Activated CD8-positive, alpha-beta T cell treated with anti-CD3 and anti-CD28 coated beads for 36 hours (primary cell): ENCODE measurements at places on chromosomes 2 and 18. TPM values are rescaled to one million over a fixed set of nuclear protein-coding genes. Genes with fewer than 3 reads are reported as not detected.

DNA sequence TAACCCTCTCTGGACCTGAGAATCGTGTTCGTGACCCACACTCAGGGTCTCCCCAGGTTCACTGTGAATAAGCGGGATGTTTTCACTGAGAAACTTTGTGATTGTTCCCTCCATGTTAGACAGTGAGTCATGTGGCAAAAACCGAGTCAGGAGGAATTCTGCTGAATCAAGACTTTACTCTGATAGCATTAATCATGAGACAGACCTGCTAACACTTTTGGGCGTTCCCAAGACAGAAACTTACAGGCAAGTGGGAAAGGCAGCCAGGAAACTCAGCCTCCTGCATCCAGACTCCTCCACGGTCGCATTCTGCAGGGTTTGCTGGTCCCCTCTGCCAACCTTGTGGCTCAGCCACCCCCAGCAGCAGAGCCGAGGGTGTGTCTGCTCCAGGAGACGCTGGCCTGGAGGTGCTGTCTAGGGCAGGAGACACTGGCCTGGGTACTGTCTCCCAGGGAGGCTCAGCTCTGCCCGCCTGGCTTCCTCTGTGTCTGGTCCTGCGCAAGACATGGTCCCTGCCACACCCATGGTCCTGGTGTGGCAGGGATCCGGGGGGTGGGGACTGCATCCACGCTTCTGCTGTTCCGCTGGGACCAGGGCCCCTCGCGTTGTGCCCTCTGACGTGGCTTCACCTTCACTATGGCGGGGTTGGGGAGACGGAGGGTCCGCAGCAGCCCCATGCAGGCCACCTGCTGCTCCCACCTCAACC, 177.4 kb downstream of the TWIST2 start:
- no peaks in the 10 kb centered on the region for H3K36me3 ChIP-seq
- DNase-seq: no peak
- H3K27ac ChIP-seq: no peak overlapping the region
- no peak overlapping the region for H3K4me3 ChIP-seq
- no peaks in the 10 kb centered on the region for H3K4me1 ChIP-seq
- H3K27me3 ChIP-seq: no peaks in the 10 kb centered on the region

PER2 gene
- total RNA-seq: 17.4 TPM

DNA sequence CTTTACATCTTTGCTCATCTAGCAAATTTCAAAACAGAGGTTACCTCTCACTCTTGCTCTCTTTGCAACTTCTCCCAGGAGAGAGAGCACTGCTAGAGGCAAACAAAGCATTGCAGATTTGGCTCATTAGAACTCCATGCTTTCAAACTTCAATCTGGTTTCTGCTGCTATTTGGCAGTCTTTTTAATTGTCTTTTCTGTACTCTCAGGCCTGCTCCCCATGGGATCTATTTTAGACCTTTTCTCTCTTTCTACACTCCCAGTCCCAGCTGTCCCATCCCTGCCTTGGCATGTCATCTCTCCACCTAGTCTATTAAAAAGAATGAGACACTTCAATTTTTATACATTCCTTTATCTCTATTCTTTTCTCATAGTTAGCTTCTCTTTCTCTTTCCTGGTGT, 15.2 kb downstream of the KCNJ3 start:
- H3K4me3 ChIP-seq: no peak overlapping the region
- no peaks in the 10 kb centered on the region for H3K36me3 ChIP-seq
- no peak overlapping the region for H3K27ac ChIP-seq
- H3K27me3 ChIP-seq: no peaks in the 10 kb centered on the region
- no peaks in the 10 kb centered on the region for H3K4me1 ChIP-seq

SERPINB12 gene
- total RNA-seq: not detected

DNA sequence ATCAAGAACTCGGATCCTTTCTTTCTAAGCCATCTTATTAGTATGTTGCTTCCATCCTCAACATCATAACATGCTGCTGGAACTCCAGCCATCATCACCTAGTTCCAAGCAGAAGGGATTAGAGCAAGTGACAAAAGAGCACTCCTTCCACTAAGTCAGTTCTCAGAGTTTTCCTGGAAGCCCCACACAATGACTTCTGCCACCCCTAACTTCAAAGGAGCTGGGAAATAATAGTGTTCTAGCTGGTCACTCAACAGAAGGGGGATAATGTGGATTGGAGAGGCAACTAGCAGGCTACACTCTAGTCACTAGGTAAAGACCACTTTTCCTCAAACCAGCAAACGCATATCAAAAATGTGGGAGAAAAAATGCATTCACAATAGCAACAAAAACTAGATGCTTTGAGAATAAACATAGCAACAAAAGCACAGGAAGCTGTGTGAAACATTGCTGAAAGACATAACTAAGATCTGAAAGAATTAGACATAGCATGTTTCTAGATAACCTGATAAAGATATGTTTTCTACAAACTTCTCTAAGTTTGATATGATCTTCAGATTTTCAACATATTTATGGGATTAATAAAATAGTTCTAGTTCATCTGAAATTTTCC, 39.5 kb downstream of the COX7A2L start:
- no peak overlapping the region for H3K4me3 ChIP-seq
- peak overlapping the region; percentile 12 for H3K27ac ChIP-seq
- H3K4me1 ChIP-seq: peaks cover 21% of the 10 kb centered on the region
- no peaks in the 10 kb centered on the region for H3K27me3 ChIP-seq

DNA sequence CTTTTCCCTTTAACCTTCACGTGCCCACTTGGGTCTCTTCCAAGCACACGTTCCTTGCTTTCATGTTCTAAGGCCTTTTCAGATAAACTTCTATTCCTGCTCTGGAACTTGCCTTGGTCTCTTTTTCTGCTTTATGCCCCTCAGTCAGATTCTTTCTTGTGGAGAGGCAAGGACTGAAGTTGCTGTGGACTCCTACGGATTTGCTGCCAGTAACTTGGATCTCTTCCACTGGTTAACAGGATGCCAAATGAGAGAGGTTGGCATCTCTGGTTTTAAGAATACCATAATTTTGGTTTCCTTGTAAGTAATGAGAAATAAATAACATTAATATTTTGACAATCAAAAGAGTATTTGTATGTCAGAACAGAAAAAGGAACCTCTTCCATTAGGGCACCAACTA, 33.0 kb downstream of the COMMD1 start:
- H3K36me3 ChIP-seq: peaks cover 7% of the 10 kb centered on the region
- H3K4me3 ChIP-seq: no peak overlapping the region
- no peaks in the 10 kb centered on the region for H3K27me3 ChIP-seq

IL1B gene
- not detected for total RNA-seq

PSME4 gene
- 51.7 TPM for total RNA-seq

- DNase-seq: no peak
- H3K27ac ChIP-seq: no peak overlapping the region
- no peaks in the 10 kb centered on the region for H3K36me3 ChIP-seq
- H3K27me3 ChIP-seq: peaks cover 2% of the 10 kb centered on the region
- H3K4me3 ChIP-seq: no peak overlapping the region
Observed at GRCh38 chr2:57981083-57981768, 65.4 kb upstream of the VRK2 start.

SPATA3 gene
- 0.59 TPM for total RNA-seq

MGAT4A gene
- total RNA-seq: 57.6 TPM

- peaks cover 82% of the 10 kb centered on the region for H3K4me1 ChIP-seq
- H3K36me3 ChIP-seq: peaks cover 37% of the 10 kb centered on the region
- H3K27ac ChIP-seq: peak overlapping the region; percentile 58
- no peaks in the 10 kb centered on the region for H3K27me3 ChIP-seq
- no peak for DNase-seq
- no peak overlapping the region for H3K4me3 ChIP-seq
Observed at GRCh38 chr2:10325278-10326145, 22.8 kb downstream of the HPCAL1 start.

GRCh38 chr2:235300368-235301201, 193.3 kb upstream of the AGAP1 start:
- H3K4me3 ChIP-seq: no peak overlapping the region
- DNase-seq: no peak
- no peaks in the 10 kb centered on the region for H3K4me1 ChIP-seq
- H3K27me3 ChIP-seq: peaks cover 27% of the 10 kb centered on the region

DNA sequence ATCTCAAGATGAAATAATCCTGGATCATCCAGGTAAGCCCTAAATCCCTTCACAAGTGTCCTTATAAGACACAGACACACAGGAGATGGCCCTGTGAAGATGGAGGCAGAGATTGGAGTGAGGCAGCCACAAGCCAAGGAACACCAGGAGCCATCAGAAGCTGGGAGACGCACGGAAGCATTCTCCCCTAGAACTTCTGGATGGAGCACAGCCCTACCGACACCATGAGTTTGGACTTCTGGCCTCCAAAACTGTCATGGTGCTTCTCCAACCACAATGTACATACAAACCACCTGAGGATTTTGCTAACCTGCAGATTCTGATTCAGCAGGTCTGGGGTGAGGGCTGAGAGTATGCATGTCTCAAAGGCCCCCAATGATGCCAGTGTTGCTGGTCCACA, 42.5 kb downstream of the ADD2 start:
- no peak overlapping the region for H3K4me3 ChIP-seq
- H3K27me3 ChIP-seq: no peaks in the 10 kb centered on the region
- no peaks in the 10 kb centered on the region for H3K4me1 ChIP-seq
- no peak overlapping the region for H3K27ac ChIP-seq

- H3K4me1 ChIP-seq: peaks cover 29% of the 10 kb centered on the region
- peak overlapping the region; percentile 40 for H3K27ac ChIP-seq
- H3K4me3 ChIP-seq: no peak overlapping the region
- no peaks in the 10 kb centered on the region for H3K36me3 ChIP-seq
- H3K27me3 ChIP-seq: no peaks in the 10 kb centered on the region
Observed at GRCh38 chr2:234410526-234410925, 86.4 kb downstream of the ARL4C start.

GRCh38 chr2:208426412-208427045, 19.9 kb downstream of the PTH2R start:
- DNase-seq: no peak
- H3K4me3 ChIP-seq: no peak overlapping the region
- no peaks in the 10 kb centered on the region for H3K4me1 ChIP-seq
- H3K27ac ChIP-seq: no peak overlapping the region
- no peaks in the 10 kb centered on the region for H3K27me3 ChIP-seq

DNA sequence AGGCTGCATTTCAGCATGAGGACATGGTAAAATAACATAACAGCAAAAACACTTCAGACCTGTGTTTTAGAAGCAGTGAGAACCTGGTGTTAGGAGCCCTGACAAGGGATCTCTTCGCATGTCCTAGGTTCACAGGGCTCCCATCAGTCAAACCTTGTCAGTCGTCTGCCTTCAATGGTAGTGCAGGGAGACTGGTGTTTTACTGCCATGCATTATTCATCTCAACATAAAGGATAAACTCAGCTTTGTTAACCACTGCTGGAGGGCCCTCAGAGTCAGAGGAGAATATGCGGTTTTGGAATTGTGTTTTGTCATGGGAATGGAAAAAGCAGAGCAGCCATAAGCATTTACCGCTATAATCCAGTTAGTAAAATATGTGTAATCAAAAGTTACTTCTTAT, 275.9 kb upstream of the GCFC2 start:
- H3K4me1 ChIP-seq: no peaks in the 10 kb centered on the region
- H3K27me3 ChIP-seq: no peaks in the 10 kb centered on the region
- no peak overlapping the region for H3K27ac ChIP-seq
- no peak for DNase-seq
- H3K4me3 ChIP-seq: no peak overlapping the region

DNA sequence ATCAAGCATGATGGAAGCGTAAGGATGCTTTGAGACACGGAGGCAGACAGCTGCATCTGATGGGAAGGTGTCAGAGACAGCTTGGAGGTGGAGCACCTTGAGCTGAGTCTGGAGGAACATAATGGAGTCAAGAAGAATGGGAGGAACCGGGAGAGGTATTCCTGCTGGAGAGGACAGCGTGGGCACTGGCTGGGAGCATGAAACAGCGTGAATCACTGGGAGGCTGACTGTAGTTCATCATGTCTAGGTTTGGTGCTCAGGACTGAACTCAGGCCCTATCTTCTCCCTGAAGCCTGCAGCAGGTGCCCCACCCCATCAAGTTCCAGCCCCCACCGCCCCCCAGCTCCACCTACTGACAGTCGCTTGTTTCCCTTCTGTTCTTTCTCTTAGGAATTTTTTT, 98.6 kb downstream of the TMEM17 start:
- no peaks in the 10 kb centered on the region for H3K36me3 ChIP-seq
- no peak overlapping the region for H3K4me3 ChIP-seq
- no peak for DNase-seq
- H3K4me1 ChIP-seq: peaks cover 8% of the 10 kb centered on the region
- no peaks in the 10 kb centered on the region for H3K27me3 ChIP-seq

ECEL1 gene
- total RNA-seq: 0.72 TPM

GRCh38 chr2:86223140-86223926, 24.1 kb downstream of the MRPL35 start:
- H3K27me3 ChIP-seq: no peaks in the 10 kb centered on the region
- H3K4me1 ChIP-seq: peaks cover 11% of the 10 kb centered on the region
- no peaks in the 10 kb centered on the region for H3K36me3 ChIP-seq

GRCh38 chr2:144382849-144383248, 137.1 kb downstream of the ZEB2 start:
- peak; percentile 51 for DNase-seq
- H3K4me3 ChIP-seq: peak overlapping the region; percentile 14
- peak overlapping the region; percentile 68 for H3K27ac ChIP-seq
- H3K4me1 ChIP-seq: peaks cover 42% of the 10 kb centered on the region

GRCh38 chr2:18067588-18068384, 189.3 kb downstream of the KCNS3 start:
- H3K27me3 ChIP-seq: peaks cover under 1% of the 10 kb centered on the region
- H3K36me3 ChIP-seq: no peaks in the 10 kb centered on the region
- no peaks in the 10 kb centered on the region for H3K4me1 ChIP-seq

UGT1A5 gene
- total RNA-seq: not detected

VRK2 gene
- 18.3 TPM for total RNA-seq

- H3K36me3 ChIP-seq: no peaks in the 10 kb centered on the region
- H3K27me3 ChIP-seq: peaks cover 6% of the 10 kb centered on the region
- DNase-seq: no peak
- peaks cover 4% of the 10 kb centered on the region for H3K4me1 ChIP-seq
- H3K27ac ChIP-seq: no peak overlapping the region
Observed at GRCh38 chr18:8662560-8663255, 42.6 kb upstream of the MTCL1 start.

- H3K27me3 ChIP-seq: no peaks in the 10 kb centered on the region
- H3K27ac ChIP-seq: peak overlapping the region; percentile 22
- peaks cover 26% of the 10 kb centered on the region for H3K36me3 ChIP-seq
- peaks cover 93% of the 10 kb centered on the region for H3K4me1 ChIP-seq
- no peak for DNase-seq
- H3K4me3 ChIP-seq: no peak overlapping the region
Observed at GRCh38 chr18:48929941-48930713, 20.6 kb downstream of the SMAD7 start.

- no peaks in the 10 kb centered on the region for H3K27me3 ChIP-seq
- H3K27ac ChIP-seq: no peak overlapping the region
- H3K4me3 ChIP-seq: no peak overlapping the region
- no peak for DNase-seq
- H3K36me3 ChIP-seq: no peaks in the 10 kb centered on the region
Observed at GRCh38 chr2:57397550-57398360, 648.9 kb upstream of the VRK2 start.

DNA sequence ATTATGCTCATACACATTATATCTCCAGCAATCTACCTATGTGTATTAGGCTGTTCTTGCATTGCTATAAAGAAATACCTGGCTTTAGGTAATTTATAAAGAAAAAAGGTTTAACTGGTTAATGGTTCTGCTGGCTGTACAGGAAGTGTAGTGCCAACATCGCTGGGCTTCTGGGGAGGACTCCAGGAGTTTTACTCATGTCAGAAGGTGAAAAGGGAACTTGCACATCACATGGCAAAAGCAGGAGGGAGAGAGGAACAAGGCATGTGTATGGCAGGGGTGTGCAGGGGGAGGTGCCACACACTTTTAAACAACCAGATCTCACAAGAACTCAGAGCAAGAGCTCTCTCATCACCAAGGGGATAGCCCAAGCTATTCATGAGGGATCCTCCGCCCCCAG, 715.4 kb upstream of the ZEB2 start:
- no peaks in the 10 kb centered on the region for H3K36me3 ChIP-seq
- no peaks in the 10 kb centered on the region for H3K4me1 ChIP-seq
- peaks cover 4% of the 10 kb centered on the region for H3K27me3 ChIP-seq
- no peak overlapping the region for H3K27ac ChIP-seq
- DNase-seq: no peak

IL36A gene
- total RNA-seq: not detected
